ENCODE measurements at places on chromosomes 2 and 18. TPM values are rescaled to one million over a fixed set of nuclear protein-coding genes. Genes with fewer than 3 reads are reported as not detected.

GRCh38 chr2:118667348-118667747, 180.1 kb downstream of the EN1 start:
- DNase-seq = no peak

- no peak for DNase-seq
Measured at GRCh38 chr2:235140801-235141081, 188.9 kb downstream of the SH3BP4 start.

- DNase-seq = no peak
Measured at GRCh38 chr2:1730015-1730927, 14.0 kb downstream of the PXDN start.

DNA sequence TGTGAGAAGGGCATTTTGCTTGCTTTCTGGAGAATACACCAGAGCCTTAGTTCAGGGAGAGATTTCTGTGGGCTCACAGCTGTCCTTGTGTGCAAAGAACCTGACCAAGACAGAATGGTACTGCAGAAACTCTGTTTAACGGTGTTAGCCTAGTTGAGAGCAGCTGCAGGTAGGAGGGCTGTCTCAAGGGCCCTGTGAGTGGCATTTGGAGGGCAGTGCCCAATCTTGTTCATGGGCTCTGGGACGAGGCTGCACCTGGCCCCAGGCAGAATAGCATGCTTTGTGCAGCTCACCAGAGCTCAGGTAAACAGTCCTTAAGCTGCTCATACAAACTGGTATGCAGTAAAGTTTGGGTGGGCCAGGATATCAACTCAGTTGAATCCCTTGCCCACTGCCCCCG, 16.9 kb upstream of the RGPD4 start:
- no peak for DNase-seq

GRCh38 chr2:64766841-64767669, 113.3 kb upstream of the SERTAD2 start:
- DNase-seq = no peak

DNA sequence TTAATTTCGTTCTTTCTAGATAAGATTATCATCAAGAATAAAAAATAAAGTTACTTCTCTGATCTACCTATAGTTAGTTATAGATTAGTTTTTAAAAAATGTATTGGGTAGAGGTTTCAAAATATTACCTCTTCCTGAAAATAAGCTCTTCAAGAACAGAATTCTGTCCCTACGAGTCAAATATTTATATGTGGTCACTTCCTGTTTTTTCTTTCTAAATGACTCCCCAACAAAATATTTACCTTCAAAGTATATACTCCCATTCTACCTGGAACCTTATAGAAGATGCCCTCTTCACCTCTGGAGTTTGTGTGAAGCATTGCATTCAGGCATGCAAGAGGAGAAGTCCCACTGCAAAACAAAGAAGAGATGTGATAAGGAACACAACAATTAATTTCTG, 72.3 kb downstream of the ASXL2 start:
- no peak for DNase-seq

The OSR1 gene
- 3.8 TPM for total RNA-seq

The WNT6 gene
- total RNA-seq = 3.4 TPM
